ENCODE measurements at places on chromosomes 11 and 22.

- no peak for DNase-seq
Observed at GRCh38 chr11:1271002-1271401, 38.4 kb downstream of the TOLLIP start.

DNA sequence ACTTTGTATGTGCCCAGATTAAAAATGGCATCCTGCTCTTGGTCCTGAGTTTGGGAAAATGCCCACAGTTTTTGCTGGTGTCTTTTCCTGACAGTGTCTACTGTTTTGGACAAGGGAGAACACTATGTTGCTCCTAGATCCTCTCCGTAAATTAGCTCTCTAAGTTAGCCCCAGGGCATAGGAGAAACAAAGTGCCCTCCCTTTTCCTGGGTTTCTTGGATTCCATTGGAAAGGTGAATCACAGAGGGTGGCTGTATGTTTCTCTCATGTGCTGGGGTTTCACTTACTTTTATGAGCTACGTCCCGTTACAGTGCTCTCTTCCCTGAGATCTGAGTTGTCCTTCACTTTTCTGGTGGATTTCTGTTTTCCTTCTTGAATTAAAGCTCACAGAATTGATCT lies 782.8 kb downstream of the CNTN5 start:
- no peak for DNase-seq

GRCh38 chr11:13051257-13051656 lies 42.1 kb downstream of the RASSF10 start:
- DNase-seq = no peak

DNA sequence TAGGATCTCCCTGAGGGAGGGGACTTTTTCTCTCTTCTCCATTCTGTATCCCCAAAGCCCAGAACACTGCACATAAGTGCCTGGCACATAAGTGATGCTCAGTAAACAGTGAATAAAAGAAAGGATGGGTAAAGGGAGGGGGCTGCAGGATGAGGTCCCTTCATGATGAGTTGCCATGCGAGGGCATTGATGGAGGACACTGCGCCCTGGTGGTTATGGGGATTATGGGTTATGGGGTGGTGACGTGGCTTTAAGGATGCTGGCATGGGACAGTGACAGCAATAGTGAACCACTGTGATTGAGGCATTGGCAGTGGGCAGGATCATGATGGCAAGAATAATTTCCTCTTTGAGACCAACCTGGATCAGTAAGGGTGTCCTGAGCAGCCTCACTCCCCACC lies 43.9 kb upstream of the LRRC32 start:
- DNase-seq = no peak

DNA sequence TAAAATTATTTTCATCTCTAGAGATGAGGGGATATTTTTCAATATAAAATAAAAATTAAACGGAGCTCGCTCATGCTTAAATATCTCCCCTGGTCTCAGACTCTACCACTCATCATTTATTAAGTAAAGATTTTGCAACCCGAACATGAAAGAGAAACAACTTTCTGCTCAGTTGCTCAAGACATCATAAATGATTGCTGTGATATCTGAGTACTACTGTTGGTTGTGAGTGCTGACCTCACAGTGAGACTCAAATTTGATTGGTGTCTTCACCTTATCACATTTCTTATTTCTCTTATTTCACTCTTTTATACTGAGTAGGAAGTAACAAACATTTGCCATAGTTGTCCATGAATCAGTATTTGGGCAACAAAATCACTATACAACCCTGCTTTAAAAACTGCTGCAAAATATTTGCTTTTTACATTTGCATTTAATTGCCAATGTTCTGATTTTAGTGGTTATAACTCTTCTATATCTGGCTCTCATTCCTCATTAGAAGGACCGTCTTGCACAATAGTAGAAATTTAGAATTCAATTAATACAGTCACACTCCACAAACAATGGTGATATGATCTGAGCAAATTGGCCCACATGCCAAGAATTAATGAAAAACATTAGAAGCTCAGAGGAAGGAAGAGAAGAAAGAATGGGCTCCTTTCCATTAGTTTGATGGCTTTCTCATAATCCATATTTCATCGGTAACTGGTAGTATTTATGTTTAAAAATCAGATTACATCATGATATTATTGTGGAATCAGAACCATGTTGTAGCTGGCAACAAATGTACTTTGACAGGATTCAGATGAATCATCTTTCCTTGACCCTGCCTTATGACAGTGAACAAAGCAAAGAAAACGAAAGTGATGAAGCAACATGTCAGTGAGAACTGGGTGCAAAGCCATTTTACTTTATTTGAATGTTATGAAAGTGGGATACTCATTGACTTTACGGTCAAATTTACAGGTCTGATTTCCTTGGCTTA lies 973.6 kb upstream of the TENM4 start:
- DNase-seq = no peak

DNA sequence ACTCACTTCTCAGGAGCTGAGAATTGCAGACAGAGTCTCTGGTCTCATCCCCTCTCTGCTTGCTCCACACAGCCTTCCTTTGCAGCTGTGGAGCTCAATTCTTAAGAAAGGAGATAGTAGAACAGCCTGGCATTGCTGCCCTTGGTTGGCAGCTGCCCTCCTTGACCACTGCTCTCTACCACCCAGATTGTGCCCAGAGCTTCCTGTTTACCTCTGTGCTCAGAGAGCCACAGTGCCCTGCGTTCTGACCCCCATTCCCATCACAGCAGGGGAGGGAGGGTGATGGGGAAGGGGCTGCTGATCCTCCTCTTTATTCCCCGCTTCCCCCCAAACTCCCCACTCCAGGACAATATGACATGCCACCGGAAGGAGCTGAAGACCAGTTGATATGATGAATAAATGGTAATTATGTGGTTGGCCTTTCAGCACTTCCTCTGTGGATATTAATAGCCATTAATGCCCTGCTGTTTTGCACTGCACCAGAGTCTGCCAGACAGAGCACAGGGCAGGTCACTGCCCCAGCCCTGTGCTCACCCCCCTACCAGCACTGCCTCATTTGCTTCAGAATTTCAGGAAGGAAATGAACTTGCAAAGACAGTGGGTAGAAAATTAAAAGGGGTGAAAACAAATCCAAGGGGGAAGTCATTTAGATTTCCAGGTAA lies 426.8 kb upstream of the CADM1 start:
- DNase-seq = no peak

DNA sequence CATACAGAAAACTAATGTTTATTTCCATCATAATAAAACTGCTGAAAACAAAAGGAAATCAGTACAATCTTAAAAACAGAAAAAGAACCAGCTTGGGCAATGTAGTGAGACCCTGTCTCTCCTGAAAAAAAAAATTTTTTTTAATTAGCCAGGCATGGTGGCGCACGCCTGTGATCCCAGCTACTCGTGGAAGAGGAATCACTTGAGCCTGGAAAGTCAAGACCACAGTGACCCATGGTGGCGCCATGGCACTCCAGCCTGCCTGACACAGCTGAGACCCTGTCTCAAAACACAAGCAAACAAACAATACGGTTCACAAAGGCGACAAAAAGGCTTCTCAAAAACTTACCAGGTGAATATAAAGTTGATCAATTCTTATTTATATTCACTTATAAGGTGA lies 289.7 kb downstream of the BRD1 start:
- no peak for DNase-seq

GRCh38 chr11:124863137-124863825 lies 2.0 kb upstream of the ROBO3 start:
- DNase-seq = no peak

DNA sequence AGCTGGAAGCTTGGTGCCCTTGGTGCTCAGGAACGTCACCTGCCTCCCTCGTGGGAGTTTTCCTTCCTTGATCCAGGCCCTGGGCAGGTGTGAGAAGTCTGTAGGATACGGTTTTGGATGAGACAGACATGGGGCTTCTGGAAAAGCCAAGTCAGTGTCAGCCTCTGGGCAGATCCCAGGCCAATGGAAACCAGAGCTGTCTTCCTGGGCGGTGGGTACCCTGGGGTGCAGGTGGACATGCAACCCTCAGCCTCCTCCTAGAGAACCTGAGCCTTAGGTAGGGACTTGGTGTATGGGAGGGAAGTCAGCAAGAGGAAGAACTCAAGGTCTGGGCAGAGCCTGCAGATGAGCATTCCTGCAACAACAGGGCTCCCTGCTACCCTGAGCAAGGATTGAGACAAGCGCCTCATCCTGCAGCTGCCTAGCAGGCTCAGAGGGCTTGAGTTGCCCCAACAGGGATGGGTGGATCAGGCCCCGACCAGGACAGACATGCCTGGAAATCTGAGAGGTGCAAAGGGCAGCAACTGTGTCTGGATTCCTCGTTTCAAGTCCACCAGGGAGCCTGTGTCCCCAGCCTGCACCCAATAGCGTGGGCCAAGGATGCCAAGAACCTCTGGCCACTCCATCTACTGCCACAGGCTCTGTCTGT lies 37.6 kb upstream of the SYT13 start:
- DNase-seq = no peak

GRCh38 chr22:46902998-46903916 lies 140.8 kb downstream of the TBC1D22A start:
- DNase-seq = no peak

- no peak for DNase-seq
Observed at GRCh38 chr11:120574876-120575275, 63.3 kb downstream of the GRIK4 start.

GRCh38 chr22:42430528-42431125 lies 1.6 kb downstream of the NFAM1 start:
- DNase-seq = no peak

DNA sequence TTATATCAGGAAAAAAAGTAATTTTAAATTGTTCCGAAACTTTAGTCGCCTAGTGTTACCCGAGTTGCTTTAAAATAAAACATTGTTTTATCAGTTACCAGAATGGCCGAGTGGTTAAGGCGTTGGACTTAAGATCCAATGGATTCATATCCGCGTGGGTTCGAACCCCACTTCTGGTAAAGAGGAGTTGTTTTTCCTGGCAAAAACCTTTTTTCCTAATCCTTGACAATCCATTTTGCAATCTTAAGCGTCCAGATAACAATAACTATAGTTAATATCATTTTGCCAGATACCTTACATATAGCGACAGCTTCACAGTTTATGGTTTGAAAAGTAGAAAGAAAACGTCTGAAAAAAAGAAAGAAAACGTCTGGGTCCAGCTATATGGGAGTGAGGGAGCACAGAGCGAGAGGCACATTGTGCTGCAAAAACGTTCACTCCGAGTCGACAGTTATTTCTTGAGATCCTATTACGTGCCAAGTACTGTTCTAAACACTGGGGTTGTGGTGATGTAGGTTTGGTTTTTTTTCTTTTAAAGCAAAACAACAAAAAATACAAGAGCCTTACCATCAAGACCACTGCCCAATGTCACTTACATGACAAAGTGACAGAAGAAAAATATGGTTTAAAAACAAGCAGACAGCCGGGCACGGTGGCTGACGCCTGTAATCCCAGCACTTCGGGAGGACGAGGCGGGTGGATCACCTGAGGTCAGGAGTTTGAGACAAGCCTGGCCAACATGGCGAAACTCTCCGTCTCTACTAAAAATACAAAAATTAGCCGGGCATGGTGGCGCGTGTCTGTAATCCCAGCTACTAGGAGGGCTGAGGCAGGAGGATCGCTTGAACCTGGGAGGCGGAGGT lies 40.6 kb downstream of the OR4D9 start:
- DNase-seq = no peak

DNA sequence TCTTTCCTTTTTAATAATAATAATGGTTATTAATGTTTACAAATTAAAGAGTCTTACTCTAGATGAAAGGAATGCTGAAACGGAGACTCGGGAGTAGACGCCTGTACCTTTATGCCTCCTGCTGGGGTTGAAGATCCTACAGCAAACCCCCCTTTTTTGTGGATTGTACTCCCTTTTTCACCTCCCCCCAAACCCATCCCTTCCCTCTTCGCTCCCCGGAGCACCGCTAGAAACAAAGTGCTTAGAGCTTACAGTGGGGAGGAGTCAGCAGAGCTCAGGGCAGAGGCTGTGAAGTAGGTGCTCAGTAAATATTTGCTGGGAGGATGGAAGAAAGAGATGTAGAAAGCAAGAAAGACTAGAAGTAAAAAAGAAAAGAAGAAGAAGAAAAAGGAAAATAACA lies 169.7 kb downstream of the NXPE2 start:
- DNase-seq = no peak

- no peak for DNase-seq
Observed at GRCh38 chr22:19464546-19464945, 14.4 kb downstream of the UFD1 start.

GRCh38 chr11:43943931-43944751 lies 1.7 kb downstream of the C11orf96 start:
- no peak for DNase-seq

Measured in stimulated activated CD4-positive, alpha-beta T cell treated with anti-CD3 and anti-CD28 coated beads, Interleukin-1b, Interleukin-23, amount 100 ng/mL, for 1 hour (primary cell).